Stimulated activated CD8-positive, alpha-beta memory T cell treated with anti-CD3 and anti-CD28 coated beads, Interleukin-15, amount 100 ng/mL, for 24 hours (primary cell): ENCODE measurements at places on chromosomes 13 and 19.

GRCh38 chr13:108915095-108915633 lies 285.8 kb downstream of the MYO16 start:
- DNase-seq = no peak

- no peak for DNase-seq
Observed at GRCh38 chr13:43884222-43884621, 4.5 kb downstream of the LACC1 start.

- DNase-seq = no peak
Observed at GRCh38 chr13:113491982-113492381, 1.5 kb upstream of the DCUN1D2 start.

DNA sequence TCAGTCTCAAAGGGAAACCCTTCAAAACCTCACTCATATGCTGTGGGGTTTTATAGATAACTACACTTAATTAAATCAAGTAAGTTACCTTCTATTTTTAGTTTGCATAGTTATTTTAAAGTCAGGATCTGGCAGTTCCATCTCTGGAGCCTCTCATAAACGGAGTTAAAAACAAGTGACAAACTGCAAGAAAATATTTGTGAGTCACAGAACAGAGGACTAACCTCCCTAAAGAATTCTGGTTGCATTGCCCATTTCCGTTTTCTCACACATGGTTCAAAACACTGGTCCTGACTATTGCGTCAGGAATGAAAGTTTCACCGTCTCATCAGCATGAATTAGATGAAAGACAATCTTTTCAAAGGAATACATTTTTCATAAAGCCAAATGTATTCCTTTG lies 10.6 kb downstream of the RXFP2 start:
- no peak for DNase-seq

DNA sequence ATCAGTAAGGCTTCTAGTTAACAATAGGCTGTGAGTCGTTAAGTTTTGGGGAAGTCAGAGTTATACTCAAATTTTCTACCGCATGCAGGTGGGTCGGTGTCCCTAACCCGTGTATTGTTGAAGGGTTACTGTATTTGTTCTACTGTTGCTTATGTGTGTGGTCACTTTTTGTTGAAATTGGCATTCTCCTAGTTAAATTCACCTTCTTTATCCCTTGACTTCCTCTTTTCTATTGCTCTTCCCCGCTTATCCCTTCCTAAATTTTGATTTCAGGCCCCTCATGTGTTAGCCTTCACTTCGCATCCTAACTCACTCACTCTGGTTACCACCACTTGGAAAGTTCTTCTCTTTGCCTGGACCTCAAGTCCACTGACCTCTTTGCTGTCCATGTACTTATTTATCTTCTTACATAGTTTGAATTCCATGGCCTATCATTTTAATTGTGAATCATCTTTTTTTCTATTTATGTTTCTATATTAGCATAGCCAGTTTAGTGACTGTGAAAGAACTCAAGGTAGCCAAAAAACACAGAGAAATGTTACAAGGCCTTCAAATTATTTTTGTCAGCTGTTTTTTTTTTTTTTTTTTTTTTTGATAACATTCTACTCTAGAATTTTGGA lies 52.9 kb downstream of the NDFIP2 start:
- DNase-seq = no peak
